T follicular helper cell (primary cell): ENCODE measurements at places on chromosomes 7 and 10.

DNA sequence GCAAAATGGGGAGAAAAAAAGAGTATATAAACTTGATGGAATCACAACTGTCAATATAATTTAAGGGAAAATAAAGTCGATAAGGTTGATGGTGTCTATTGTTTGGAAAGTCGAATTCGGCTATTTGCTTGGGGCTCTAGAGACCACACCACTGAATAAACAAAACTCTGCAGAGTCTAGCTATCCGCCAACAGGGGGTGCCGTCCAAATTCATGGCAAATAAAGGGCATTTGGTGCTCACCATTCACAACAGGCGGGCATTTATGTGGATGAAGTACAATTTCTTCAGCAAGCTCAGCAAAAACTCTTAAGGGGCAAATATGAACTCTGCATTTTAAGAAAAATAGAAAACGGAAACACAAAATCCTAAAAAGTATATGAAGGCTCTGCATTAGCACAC is 23.3 kb downstream of the CD36 start:
- DNase-seq = no peak

DNA sequence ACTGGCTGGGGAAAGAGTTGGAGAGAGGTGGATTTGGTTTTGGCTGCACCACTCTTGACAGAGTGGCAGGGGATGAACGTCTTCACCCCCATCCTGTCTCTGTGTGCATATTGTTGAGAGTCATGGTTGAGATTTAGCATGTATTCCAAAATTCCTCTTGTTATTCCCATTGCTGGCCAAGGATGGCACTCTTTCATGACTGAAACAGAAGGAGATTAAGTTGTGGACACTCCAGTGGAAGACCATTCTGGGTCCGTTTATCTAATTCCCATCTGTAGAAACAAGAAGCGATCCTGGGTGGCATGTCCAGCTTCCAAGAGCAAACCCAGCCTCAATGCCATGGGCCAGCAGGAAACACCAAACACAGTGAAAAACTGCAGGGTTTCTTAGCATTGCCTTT is 469.0 kb upstream of the IGFBP3 start:
- no peak for DNase-seq

GRCh38 chr10:33065111-33065510 is 107.1 kb upstream of the ITGB1 start:
- no peak for DNase-seq

DNA sequence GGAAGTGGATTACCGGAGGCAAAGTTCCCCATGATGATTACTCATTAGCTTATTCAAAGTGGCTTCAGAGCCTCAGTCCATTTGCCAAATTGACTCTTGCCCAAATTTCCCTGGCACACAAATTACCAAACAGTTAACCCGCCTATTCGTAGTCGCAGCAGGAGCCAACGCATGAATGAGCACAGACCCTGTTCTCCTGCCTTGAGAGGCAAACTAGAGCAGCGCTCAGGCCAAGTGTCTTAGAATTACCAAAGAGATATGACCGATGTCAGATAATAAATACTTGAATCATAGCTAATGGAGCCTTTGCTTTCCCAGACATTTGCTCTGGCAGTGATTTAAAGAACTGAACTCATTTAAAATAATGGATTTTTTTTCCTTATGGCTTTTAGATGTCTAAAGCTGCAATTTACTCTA is 64.9 kb downstream of the CTTNBP2 start:
- DNase-seq = no peak

DNA sequence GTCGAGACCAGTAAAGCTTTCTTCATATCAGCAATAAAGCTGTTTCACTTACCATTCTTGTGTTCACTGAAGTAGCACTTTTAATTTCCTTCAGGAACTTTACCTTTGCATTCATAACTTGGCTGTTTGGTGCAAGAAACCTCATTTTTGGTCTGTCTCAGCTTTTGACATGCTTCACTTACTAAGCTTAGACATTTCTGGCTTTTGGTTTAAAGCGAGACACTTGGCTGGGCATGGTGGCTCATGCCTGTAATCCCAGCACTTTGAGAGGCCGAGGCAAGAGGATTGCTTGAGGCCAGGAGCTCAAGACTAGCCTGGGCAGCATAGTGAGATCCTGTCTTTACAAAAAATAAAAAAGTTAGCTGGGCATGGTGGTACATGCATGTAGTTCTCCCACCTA is 15.8 kb downstream of the PLEKHA1 start:
- no peak for DNase-seq

DNA sequence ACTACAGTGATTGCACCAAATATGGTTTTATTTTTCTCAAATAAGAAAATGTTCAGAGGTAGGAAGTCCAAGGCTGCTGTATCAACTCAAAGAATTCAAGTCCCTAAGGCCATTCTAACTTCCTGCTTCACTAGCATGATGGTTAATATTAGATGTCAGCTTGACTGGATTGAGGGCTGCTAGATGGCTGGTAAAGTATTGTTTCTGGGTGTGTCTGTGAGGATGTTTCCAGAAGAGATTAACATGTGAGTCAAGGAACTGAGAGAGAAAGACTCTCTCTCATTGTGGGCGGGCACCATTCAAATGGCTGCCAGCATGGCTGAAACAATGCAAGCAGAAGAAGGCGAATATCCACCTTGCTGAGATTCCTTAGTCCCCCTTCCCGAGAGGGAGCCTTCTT is 77.4 kb upstream of the NRBF2 start:
- no peak for DNase-seq

DNA sequence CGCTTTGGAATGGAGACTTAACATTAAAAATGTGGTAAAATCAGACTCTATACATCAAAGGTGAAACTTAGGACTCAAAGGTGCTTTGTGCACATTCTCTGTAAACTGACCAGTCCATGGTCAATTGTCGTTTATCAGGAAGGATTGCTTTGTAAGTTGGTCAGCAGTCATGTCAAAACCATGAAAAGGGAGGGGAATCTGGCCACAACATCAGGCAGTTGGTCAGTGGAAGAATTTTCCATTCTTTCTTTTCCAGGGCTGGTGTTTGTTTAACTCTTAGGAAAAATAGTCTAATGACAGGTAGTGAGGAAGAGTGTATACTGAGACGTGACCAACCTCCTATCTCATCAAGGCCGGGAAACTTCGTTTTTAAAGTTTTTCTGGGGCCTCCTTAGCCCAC is 226.5 kb downstream of the ADK start:
- no peak for DNase-seq

DNA sequence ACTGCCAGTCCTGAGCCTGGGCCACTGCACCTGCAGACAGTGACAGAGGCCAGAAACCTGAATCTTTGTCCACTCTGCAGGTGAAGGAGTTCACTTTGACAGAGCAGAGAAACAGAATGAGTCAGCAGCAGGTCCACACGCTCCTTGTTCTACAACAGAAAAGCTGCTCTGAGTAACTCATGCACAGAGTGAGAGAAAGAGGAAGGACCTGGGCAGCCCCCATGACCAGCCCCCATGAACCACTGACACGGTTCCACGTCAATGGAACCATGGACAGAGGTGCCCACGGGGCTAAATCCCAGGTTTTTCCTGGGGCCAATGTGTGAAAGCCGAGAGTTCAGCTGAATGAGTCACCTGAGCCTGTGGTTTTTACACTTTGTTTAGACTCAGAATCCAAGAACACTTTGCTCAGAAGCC is 40.8 kb upstream of the CTBP2 start:
- no peak for DNase-seq

GRCh38 chr7:21346297-21346696 is 81.6 kb upstream of the SP4 start:
- no peak for DNase-seq

- no peak for DNase-seq
Observed at GRCh38 chr10:86872757-86873156, 84.7 kb downstream of the MMRN2 start.

GRCh38 chr10:29386342-29386999 is 97.6 kb downstream of the LYZL1 start:
- no peak for DNase-seq

GRCh38 chr7:89839329-89839728 is 314.9 kb upstream of the STEAP1 start:
- DNase-seq = no peak

DNA sequence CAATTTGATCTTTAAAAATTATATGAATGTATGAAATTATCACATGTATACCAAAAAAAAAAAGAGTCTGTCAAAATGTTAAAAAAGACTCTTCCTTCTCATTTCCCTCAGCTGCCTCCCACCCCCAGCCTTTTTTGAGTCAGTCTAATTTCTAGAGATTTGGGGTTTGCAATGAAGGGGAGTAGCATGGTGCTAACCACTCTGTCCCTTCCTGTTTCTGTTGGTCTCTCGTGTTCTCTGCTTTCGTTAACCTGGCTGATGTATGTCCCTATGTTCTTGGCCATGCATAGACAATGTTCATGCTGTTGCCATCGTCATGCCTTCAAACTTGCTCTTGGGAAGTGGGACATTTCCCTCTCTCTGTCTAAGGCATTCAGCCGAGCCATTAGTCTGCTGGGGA is 474.1 kb downstream of the LRMDA start:
- no peak for DNase-seq
